ENCODE measurements at places on chromosomes 4 and X. TPM values are rescaled to one million over a fixed set of nuclear protein-coding genes. Genes with fewer than 3 reads are reported as not detected.

DNA sequence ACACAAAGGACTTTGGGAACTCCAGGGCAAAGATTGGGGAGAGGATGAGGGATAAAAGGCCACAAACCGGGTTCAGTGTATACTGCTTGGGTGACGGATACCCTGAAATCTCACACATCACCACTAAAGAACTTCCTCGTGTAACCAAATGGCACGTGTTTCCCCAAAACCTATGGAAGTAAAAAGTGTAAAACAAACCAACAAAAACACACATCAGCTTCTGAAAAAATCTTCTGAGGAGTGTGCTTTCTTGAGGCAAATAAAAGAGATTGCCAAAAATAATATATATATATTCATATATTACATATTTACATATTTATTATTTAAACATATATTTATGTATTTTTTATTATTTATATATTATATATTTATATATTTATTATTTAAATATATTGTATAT lies 3.9 kb downstream of the P2RY8 start:
- H3K27ac ChIP-seq = no peak overlapping the region
- H3K36me3 ChIP-seq = peaks cover 9% of the 10 kb centered on the region
- peak overlapping the region; percentile 23 for H3K4me3 ChIP-seq
- no peak for DNase-seq
- peaks cover 24% of the 10 kb centered on the region for H3K4me1 ChIP-seq

DNA sequence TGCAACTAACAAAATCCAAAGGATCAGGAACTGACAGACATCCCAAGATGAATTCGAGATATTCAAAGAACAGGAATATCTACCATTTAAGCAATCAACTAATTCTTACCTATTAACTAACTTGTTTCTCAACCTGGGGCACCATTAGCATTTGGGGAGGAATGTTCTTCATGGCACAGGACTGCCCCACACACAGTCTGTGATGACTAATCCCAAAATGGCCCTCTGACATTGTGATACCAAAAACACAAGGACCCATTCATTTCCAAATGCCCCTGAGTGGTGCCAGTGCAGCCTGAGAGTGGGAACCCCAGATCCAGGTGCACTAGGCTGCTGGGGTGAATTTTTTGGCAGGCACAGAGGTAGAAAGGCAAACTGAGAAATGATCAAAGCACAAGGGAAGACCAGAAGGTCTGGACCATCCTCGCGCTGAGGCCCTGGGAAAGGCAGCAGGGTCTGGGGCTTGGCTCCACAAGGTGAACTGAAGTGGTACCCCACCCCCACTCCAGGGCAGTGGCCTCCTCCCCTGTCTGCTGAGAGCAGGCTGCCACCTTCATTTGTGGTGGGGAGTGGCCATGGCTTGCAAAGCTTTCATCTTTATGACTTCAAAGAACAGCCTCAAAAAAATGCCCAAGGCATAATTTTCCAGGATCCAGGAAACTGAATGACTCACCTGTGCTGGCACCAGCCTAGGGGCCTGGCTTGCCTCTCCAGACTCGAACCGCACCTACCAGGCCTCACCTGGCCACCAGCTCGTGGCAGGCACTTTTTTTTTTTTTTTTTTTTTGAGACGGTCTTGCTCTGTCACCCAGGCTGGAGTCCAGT lies 122.4 kb downstream of the BCOR start:
- peaks cover 7% of the 10 kb centered on the region for H3K4me1 ChIP-seq
- peaks cover 6% of the 10 kb centered on the region for H3K27me3 ChIP-seq
- peaks cover 8% of the 10 kb centered on the region for H3K36me3 ChIP-seq

DNA sequence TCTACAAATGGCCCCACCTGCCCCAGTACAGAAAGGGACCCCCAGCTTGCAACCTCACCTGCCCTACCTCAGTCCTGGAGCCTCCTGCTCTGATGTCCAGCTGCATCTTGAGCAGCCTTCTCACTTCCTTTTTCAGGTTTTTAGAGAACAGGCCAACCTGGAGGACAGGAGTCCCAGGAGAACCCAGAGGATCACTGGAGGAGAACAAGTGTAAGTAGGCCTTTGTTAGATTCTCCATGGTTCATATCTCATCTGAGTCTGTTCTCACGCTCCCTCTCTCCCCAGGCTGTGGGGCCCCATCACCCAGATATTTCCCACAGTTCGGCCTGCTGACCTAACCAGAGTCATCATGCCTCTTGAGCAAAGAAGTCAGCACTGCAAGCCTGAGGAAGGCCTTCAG lies 3.6 kb downstream of the MAGEA11 start:
- H3K36me3 ChIP-seq = no peaks in the 10 kb centered on the region
- H3K4me1 ChIP-seq = no peaks in the 10 kb centered on the region
- H3K27me3 ChIP-seq = peaks cover 14% of the 10 kb centered on the region
- no peak overlapping the region for H3K27ac ChIP-seq
- H3K4me3 ChIP-seq = no peak overlapping the region

The PTCHD1 gene
- total RNA-seq = not detected

DNA sequence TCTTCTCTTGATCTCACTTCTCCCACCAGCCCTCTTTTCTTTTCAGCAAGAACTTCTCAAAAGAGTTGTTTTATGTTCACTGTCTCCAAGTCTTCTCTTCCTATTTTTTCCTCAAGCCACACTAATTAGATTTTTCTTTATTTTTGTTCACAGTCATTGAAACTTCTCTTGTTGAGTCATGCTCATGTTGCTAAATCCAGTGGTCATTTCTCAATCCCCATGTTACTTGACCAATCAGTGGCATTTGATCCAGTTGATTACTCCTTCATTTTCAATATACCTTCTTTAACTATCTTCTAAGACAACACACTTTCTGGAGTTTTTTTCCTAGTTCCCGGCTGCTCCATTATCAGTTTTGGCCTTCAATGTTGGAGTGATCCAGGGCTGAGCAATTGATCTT lies 103.1 kb upstream of the LSM6 start:
- no peak overlapping the region for H3K4me3 ChIP-seq
- no peaks in the 10 kb centered on the region for H3K4me1 ChIP-seq
- H3K27me3 ChIP-seq = peaks cover 9% of the 10 kb centered on the region
- H3K36me3 ChIP-seq = no peaks in the 10 kb centered on the region
- no peak overlapping the region for H3K27ac ChIP-seq
- DNase-seq = no peak

The ASB12 gene
- total RNA-seq = 0.31 TPM

DNA sequence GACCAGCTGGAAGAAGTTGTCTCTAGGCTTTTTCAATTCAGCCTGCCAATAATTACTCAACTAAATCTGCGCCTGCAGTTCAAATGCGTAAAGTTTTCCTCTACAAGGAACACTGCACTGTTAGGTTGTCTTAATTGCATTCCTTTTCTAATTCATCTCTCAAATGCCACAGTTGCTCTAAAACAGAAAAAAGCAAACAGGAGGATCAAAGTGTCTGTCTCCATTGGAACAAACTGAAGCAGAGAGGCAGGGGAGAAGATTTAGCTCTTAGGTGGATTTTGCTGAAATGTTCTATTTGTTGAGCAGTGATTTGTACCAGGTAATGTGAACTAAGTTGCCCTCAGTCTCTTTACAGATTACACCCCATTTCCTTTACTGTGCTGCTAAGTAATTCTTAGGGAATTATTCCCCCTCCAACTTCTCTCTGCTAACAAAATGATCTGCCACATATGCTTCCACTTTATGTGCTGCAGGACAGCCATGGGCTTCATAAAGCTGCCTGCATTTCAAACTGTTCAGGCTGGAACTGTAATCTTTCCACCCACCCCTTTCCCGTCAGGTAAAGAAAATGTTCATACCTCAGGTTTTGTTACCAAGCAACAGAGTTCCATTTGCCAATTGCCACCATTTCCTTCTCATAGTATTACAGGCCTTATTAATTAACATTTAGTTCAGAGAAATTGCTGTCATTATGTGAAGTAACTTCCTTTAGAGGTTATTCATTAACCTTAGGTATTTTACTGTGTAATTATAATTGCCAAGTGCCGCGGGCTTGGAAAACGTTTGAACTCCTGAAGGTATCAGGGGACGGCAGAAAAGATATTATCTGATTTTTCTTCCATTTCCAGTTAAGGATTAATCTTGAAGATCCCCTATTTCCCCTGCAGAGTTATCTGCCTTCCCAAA lies 149.3 kb downstream of the SPRY1 start:
- H3K36me3 ChIP-seq = no peaks in the 10 kb centered on the region
- H3K4me3 ChIP-seq = no peak overlapping the region
- no peaks in the 10 kb centered on the region for H3K27me3 ChIP-seq
- no peak for DNase-seq

DNA sequence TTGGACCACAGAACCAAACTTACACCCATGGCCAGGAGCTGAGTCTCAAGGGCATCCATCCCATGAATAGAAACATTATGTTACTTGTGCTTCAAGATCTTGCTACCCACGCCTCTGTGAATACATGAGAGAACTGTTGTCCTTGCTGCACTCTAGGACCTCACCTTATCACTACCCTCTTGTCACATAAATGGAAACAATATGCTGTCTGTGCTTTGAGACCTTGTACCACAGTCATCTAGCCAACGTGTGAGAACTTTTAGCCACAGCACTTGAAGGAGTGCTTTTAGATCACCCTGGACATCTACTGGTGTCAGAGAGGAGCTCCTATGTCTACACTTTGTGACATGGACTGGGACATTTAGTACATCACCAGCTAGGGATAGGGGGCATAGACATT lies 30.7 kb upstream of the HUWE1 start:
- DNase-seq = peak; percentile 35
- peaks cover 10% of the 10 kb centered on the region for H3K36me3 ChIP-seq
- peak overlapping the region; percentile 96 for H3K4me3 ChIP-seq
- peak overlapping the region; percentile 96 for H3K27ac ChIP-seq
- H3K4me1 ChIP-seq = peaks cover 69% of the 10 kb centered on the region

DNA sequence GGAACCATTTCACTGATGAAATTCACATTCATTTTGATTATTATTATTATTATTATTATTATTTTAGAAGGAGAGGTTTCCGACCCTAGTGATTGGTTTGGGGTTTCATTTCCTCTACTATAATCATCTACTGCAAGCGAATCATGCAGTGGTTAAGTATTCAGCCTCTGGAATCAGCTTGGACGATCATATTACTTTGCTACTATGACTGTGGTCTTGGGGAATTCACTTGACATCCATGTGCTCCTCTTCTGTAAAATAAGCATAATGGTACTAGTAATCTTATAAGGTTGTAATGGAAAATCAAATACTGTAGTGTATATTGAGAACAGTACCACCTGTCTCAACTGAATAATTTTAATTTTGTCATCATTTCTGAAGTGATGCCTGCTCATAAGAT lies 132.1 kb upstream of the SLC4A4 start:
- H3K4me1 ChIP-seq = no peaks in the 10 kb centered on the region
- no peaks in the 10 kb centered on the region for H3K27me3 ChIP-seq
- H3K27ac ChIP-seq = no peak overlapping the region
- H3K4me3 ChIP-seq = no peak overlapping the region
- no peak for DNase-seq

GRCh38 chrX:21675931-21676330 lies 17.8 kb upstream of the KLHL34 start:
- no peaks in the 10 kb centered on the region for H3K36me3 ChIP-seq
- no peak overlapping the region for H3K4me3 ChIP-seq
- DNase-seq = no peak
- no peak overlapping the region for H3K27ac ChIP-seq
- peaks cover 17% of the 10 kb centered on the region for H3K27me3 ChIP-seq
- H3K4me1 ChIP-seq = no peaks in the 10 kb centered on the region

GRCh38 chrX:11423362-11423818 lies 130.2 kb downstream of the AMELX start:
- H3K27ac ChIP-seq = no peak overlapping the region
- no peaks in the 10 kb centered on the region for H3K36me3 ChIP-seq

- H3K27me3 ChIP-seq = peaks cover 26% of the 10 kb centered on the region
- no peak for DNase-seq
- H3K27ac ChIP-seq = no peak overlapping the region
- no peak overlapping the region for H3K4me3 ChIP-seq
- H3K36me3 ChIP-seq = no peaks in the 10 kb centered on the region
Measured at GRCh38 chr4:14701896-14702295, 300.4 kb upstream of the CPEB2 start.

DNA sequence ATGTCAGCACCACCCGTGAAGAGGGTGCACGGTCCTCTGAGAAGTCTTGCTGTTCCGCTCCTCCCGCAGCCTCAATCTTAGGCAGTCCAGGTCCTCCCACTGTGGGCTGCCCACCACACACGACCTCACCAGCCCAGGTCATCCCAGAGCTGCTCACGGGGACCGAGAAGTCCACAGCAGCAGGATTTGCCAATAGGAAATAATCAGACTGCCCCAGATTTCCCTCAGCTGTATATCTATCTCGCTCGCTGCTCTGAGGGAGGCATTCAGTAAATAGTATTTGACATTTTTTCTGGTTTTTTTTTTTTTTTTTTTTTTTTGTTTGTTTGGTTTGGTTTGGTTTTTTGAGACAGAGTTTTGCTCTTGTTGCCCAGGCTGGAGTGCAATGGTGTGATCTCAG lies 83.8 kb downstream of the STOX2 start:
- no peak overlapping the region for H3K4me3 ChIP-seq
- no peak overlapping the region for H3K27ac ChIP-seq
- H3K36me3 ChIP-seq = no peaks in the 10 kb centered on the region
- DNase-seq = no peak
- H3K27me3 ChIP-seq = peaks cover 6% of the 10 kb centered on the region

The WDR13 gene
- total RNA-seq = 59.9 TPM

- no peaks in the 10 kb centered on the region for H3K36me3 ChIP-seq
- DNase-seq = no peak
- H3K27ac ChIP-seq = no peak overlapping the region
- H3K4me1 ChIP-seq = peaks cover 10% of the 10 kb centered on the region
- H3K27me3 ChIP-seq = no peaks in the 10 kb centered on the region
- no peak overlapping the region for H3K4me3 ChIP-seq
Measured at GRCh38 chr4:39521253-39521919, 5.9 kb downstream of the UGDH start.

- H3K4me3 ChIP-seq = no peak overlapping the region
- DNase-seq = no peak
- no peaks in the 10 kb centered on the region for H3K27me3 ChIP-seq
- no peak overlapping the region for H3K27ac ChIP-seq
Measured at GRCh38 chr4:156771171-156771837, 200.3 kb downstream of the PDGFC start.

The FREM3 gene
- total RNA-seq = not detected

The THAP9 gene
- 4.4 TPM for total RNA-seq

DNA sequence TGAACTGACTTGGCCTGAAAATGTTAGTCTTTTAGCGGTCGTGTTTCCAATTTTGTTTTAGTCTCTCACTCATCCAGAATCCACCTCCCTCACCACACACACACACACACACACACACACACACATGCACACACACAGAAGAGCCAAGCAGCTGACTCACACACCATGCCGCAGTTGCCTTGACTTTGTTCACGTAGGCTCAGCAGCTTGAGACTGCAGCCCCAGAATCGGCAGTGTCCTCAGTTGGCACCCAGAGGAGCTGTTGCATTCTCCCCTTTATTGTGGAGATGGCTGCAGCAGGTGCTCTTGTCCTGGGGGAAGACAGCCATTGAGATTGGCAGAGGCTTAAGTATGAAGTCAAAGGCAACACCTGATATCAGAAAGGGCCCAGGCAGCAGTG lies 20.9 kb upstream of the XPNPEP2 start:
- no peak overlapping the region for H3K4me3 ChIP-seq
- no peaks in the 10 kb centered on the region for H3K36me3 ChIP-seq
- no peak for DNase-seq
- H3K27ac ChIP-seq = no peak overlapping the region

The CXCL1 gene
- total RNA-seq = not detected

GRCh38 chr4:139761461-139761860 lies 95.8 kb downstream of the MGST2 start:
- H3K4me3 ChIP-seq = no peak overlapping the region
- H3K36me3 ChIP-seq = no peaks in the 10 kb centered on the region
- H3K27me3 ChIP-seq = no peaks in the 10 kb centered on the region
- peaks cover 6% of the 10 kb centered on the region for H3K4me1 ChIP-seq
- H3K27ac ChIP-seq = no peak overlapping the region

The ESX1 gene
- total RNA-seq = not detected

Measured in activated T-cell treated with anti-CD3 and anti-CD28 coated beads, Interleukin-2, amount 50 U/mL, for 72 hours (primary cell).